ENCODE measurements at places on chromosomes 1 and 21.

DNA sequence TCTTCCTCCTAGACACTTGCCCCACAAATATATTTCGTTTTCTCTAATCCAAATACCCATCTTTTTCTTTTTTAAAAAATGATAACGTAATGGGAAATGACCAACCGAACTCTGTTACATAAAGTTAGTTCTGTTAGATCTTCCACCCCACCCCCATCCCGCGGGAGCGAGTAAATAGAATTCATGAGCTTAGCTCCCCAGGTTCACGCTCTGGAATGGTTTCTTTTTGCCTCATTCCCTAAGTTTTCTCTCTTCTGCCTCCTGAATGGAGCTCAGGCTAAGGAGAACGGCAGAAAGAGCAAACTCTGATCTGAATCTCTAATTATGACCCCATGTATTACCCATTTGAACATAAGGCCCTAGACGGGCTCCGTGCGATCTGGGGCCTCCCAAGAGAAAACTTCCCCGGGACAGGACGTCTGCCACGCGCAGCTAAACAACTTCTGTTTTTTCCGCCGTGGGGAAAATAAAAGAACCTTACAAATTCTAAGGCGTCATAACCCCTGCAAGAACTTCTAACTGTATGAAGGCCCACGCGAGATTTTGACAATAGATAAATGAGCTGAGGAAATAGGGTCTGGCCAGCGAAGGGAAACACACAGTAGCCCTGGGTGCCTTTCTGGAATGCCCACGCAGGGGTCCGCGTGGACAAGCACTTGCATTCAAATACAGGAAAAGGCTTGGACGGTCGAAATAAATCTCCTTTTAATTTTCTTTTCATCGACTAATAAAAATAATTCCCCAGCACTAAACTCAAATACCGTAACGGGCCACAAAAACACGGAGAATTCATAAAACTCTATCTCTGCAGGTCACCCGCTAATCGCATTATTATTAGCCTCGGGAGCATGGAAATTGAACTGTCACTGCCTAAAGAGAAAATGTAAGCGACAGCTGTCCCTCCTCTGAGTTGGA, 2.2 kb downstream of the TBX15 start:
- DNase-seq: no peak

DNA sequence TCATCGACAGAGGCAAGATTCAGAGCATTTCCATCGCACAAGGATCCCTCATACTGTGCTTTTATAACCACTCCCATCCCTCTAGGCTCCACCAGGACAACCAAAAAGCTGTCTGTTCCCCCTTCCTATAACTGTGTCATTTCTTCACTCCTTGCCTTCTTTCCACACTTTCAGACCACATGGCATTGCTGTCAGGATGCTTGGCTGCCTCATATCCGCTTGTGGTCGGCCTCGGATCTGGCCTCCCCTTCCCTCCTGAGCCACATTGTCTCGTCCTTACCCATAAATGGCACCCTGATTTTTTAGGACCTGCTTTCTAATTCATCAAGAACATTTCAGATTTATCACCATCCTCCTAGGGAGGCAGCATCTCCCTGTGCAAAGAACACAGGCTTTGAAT, 80.5 kb downstream of the HIVEP3 start:
- no peak for DNase-seq

- no peak for DNase-seq
Measured at GRCh38 chr1:208176649-208177048, 67.5 kb downstream of the PLXNA2 start.

- no peak for DNase-seq
Measured at GRCh38 chr1:44296806-44297205, 58.3 kb downstream of the ERI3 start.

- no peak for DNase-seq
Measured at GRCh38 chr21:26185021-26185420, 14.5 kb upstream of the APP start.

- no peak for DNase-seq
Measured at GRCh38 chr1:208058267-208058666, 147.3 kb upstream of the CD34 start.

DNA sequence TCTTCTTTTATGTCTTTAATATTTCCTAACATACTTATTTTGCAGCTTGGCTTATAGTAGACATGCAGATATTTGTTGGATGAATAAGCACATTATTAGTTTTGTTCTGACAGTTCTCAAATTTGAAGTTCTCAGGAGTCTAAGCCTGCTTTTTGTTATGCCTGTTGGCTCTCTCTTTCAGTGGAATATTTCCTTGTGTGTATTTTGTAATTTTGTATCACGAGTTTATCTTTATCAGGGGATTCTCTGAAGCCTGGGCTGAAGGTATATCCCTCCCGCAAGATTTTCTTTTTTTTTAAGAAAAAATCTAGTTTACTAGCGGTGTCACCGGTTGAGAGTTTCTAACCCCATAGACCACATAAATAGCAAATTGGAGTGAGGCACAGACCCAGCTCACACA, 105.9 kb downstream of the RGL1 start:
- no peak for DNase-seq

DNA sequence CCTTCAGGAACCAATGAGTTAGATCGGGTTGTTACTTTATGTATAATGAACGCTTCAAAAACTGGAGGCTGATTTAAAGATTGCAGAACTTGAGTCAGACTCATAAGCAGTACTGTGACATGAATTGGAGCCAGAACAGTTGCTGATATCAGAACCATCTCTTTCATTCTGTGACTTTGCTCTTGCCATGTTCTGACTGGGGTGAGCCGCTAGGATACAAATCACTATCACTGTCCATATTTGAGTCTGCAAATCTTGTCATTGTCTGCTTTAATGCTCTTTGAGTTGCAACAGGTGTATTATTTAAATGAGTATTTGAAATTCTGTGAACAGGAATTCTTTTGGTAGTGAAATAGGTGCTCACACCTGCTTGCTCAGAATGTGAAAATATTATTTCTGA, 52.5 kb downstream of the LRIG2 start:
- no peak for DNase-seq

- no peak for DNase-seq
Measured at GRCh38 chr1:55825461-55825860, 610.3 kb upstream of the USP24 start.

DNA sequence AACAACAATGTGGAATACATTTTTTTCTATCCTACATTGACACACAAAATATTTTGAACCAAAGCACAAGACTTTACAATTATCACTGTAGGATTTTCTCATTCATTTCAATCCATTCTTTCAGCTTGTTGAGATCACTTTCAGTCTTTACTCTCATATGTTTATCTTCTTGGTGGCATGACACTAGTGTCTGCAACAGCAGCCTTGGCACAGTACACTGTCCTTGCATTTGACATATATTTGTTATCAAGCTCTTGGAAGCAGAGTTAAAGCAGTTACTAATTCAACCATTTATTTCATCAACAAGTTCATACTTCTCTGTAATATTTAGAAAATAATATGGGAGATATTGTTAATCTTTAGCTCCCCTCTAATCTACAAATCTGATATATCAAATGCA, 922.4 kb upstream of the ADGRL2 start:
- no peak for DNase-seq

- DNase-seq: no peak
Measured at GRCh38 chr21:43974791-43975468, 37.2 kb upstream of the TRAPPC10 start.

DNA sequence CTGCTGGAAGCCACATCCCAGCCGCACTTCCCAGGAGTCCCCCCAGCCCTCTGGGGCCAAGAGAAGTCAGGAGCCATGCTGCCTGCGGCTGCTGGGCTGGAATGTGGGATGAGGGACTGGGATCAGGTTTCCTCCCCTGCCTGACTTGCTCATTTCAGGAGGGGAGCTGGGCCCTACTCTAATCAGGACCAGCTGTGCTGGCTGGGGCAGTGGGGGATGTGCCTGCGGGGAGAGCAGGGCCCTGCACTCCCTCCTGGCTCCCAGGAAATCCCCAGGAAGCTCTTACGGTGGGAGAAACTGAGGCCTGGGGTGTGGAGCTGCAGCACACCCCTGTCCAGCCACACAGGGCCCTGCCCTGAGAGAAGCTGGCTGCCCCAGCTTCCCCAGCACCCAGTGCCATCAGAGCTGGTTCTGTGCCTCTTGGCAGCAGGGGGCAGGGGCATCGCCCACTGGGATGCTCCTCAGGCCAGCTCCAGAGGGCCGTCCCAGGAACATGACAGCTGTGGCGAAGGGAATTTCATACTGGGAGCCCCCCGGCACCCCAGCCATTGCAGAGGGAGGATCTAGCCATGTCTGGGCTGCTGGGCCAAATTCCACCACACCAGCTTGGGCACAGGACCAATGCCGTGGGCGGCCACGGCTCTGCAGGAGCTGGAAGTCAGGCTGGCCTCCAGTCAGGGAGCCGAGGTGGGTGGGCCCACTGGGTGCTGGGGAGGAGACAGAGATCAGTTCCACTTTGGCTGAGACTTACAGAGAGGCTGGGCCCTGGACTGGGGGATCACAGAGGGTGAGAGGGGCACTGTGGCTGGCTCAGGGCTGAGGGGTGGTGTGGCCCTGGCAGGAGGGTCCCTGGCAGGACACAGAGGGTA, 21.3 kb upstream of the PRSS38 start:
- DNase-seq: no peak

DNA sequence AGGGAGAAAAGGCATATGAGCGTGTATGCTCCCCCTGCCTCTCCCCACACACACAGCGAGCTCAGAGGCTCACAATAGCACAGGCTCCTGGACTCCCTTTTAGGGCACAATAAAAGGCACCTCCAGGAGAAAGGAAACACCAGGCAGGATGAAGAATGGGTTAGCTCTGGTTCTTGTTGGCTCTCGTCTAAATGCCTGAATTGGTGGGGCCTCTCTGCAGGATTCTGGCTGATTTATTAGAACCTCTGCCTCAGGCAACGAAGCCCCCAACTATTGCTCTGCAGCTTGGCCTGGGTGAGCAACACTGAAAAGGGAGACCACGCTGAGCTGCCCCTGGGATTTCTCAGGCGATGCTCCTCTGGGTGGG, 590.9 kb upstream of the PLXNA2 start:
- DNase-seq: no peak

DNA sequence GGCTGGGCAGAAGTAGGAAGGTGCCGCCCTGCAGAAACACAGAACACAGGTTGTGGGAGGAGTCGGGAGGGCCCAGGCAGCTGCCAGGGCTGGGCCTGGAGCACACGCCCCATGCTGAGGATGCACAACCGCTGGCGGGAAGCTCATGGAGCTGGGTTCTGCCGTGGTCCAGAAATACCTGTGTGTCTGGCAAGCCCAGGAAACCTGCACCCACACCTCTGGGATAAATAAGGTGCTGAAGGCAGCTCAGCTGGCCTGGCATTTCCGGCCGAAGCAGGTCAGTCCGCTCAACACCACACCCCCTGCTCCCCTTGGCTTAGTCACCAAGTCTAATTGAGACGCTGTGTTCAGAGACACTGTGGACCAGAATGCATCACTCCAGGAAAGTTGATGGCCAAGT, 32.1 kb downstream of the CTNNBIP1 start:
- DNase-seq: no peak

DNA sequence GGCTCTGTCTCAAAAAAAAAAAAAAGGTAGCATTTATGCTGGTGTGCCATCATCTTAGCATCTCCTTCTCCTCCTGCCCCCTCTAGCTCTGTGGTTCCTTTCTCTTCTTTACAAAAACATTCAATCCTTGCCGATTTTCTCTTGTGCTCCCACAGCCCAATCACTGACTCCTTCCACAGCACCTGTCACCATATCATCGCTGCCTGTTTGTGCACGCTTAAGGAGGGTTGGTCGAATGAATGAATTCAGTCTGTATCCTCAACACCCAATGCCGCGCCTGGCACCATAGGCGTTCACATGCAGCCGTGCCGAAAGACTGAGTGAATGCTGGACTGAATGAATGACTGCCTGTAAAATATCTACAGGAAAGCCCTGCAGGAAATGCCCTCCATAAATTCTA, 7.9 kb downstream of the RNU5D-1 start:
- DNase-seq: no peak

- DNase-seq: no peak
Measured at GRCh38 chr1:166017395-166017794, 149.4 kb downstream of the FAM78B start.

- DNase-seq: no peak
Measured at GRCh38 chr1:158028969-158029368, 35.5 kb downstream of the KIRREL1 start.

- DNase-seq: no peak
Measured at GRCh38 chr1:171256940-171257606, 8.8 kb downstream of the FMO1 start.

DNA sequence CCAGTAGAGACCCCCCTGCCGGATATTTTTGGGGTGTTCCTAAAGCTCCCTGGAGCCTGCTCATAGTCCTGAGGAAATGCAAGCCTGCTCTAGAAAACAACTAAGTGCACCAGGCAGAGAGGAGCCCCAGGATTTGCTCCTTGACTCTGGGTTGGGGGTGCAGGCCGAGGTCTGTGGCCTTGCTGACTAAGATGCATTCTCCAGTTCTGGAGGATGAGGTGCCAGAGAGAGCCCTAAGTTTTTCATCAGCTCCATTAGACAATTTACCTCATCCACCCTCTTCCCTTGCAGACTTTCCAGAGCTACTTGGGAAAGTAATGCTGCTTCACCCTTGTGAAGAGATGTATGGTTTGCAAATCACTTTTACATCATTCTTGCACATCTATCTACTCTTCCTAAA, 9.1 kb downstream of the TUFT1 start:
- no peak for DNase-seq

DNA sequence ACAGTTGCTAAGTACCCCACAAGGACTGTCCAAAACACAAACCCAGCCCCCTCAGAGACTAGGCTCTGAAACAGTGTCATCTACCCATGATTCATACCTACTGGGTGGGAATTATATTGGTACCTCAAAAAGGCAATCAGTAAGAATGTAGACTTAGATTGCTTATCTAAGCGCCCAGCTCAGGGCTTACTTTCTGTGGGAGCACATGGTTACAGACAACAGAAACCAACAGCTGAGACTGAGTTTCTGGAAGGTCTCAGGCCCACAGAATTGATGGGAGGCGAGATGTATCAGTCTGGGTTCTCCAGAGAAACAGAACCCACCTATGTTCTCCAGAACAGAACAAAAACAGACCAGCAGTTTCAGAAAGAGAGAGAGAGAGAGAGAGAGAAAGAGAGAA, 147.3 kb upstream of the KAZN start:
- no peak for DNase-seq

GRCh38 chr1:228374711-228375577, 31.7 kb downstream of the TRIM11 start:
- DNase-seq: no peak

- DNase-seq: no peak
Measured at GRCh38 chr1:179090522-179090921, 8.7 kb downstream of the TOR3A start.

GRCh38 chr1:207822602-207823451, 71.0 kb downstream of the CD46 start:
- DNase-seq: no peak

DNA sequence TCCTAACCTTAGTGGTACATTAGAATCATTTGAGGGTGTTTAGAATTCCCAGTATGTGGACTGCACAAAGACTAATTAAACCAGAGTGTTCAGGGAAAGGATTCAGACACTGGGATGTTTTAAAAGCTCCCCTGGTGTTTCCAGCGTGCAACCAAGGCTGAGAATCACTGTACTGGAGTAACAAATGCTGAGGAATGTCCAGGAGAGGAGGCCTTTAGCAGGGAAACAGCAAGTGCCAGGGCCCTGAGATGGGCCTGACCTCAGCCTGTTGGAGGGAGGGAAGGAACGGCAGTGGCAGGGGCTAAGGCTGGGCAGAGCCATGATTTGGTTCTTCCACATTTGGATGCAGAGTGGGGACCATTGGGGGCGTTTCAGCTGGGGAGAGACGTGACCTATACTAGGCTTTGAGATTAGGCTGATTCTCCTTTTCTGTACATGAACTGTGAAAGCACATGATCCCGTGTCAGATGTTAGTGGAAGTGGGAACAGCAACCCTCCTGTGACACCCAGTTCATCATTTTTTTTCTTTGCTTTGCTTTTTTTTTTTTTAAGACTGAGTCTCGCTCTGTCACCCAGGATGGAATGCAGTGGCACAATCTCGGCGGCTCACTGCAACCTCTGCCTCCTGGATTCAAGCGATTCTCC, 49.3 kb downstream of the KANK4 start:
- DNase-seq: no peak
